ENCODE measurements at places on chromosomes 1 and 21.

GRCh38 chr21:31927689-31928353 is 55.0 kb downstream of the HUNK start:
- no peak for DNase-seq

DNA sequence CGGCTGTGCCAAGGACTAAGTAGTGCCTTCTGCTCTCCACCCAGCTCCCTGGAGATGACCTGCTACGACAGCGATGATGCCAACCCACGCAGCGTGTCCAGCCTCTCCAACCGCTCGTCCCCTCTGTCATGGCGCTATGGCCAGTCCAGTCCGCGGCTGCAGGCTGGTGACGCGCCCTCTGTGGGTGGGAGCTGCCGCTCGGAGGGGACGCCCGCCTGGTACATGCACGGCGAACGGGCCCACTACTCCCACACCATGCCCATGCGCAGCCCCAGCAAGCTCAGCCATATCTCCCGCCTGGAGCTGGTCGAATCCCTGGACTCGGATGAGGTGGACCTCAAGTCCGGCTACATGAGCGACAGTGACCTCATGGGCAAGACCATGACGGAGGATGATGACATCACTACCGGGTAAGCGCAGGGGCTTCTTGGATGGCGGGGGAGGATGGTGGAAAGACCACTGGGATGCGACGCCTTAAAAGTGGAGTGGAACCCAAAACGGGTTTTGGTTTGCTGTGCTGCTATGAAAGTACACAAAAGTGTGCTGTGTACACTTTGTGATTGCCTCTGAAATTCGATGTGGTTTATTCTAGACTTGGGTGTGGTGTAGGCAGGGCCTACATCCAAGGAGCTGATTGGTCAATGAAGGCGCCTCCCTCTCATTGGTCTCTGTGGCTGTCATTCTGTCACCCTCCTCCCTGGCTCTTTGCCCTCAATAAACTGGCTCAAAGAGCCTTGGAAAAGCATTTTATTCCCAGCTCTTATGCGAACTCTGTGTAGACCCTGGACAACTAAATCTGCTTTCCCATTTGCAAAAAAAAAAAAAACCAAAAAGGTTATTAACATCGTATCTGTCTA is 110.4 kb upstream of the IPO9 start:
- no peak for DNase-seq

GRCh38 chr1:167839009-167839408 is 74.9 kb downstream of the ADCY10 start:
- DNase-seq, result no peak

- no peak for DNase-seq
These were observed 21.0 kb downstream of the MMEL1 start for GRCh38 chr1:2611621-2612437.

- DNase-seq, result no peak
These were observed 170.3 kb downstream of the HHIPL2 start for GRCh38 chr1:222377428-222378088.

DNA sequence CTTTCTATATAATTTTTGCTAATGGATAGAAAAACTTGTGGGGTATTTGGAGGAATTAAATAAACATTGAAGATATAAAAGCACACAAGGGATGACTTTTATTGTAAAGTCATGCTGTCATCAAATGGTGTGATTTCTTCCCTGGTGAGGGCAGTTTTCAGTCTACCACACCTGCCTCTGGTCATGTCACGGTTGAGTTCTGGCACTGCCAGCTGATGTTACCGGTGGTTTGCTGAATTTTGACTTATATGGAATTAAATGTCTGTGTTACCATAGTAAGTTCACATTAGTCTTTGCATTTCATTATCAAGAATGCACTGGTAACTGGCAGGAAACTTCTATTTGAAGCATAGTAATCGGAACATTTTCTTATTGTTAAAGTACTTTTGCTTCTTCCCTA is 13.4 kb downstream of the S1PR1 start:
- DNase-seq, result no peak

Data from T-cell (primary cell).